ENCODE measurements at places on chromosomes 5 and 9.

- H3K4me1 ChIP-seq = no peaks in the 10 kb centered on the region
- H3K36me3 ChIP-seq = no peaks in the 10 kb centered on the region
- DNase-seq = no peak
- no peak overlapping the region for H3K27ac ChIP-seq
- H3K4me3 ChIP-seq = no peak overlapping the region
These were observed 113.3 kb downstream of the SLC24A2 start for GRCh38 chr9:19675492-19675891.

- no peak for DNase-seq
- H3K4me3 ChIP-seq = peak overlapping the region; percentile 82
- peaks cover 18% of the 10 kb centered on the region for H3K27me3 ChIP-seq
- no peaks in the 10 kb centered on the region for H3K36me3 ChIP-seq
- H3K27ac ChIP-seq = peak overlapping the region; percentile 87
- peaks cover 11% of the 10 kb centered on the region for H3K4me1 ChIP-seq
These were observed 1.7 kb downstream of the TLE1 start for GRCh38 chr9:81687521-81688261.

- no peak overlapping the region for H3K4me3 ChIP-seq
- no peaks in the 10 kb centered on the region for H3K27me3 ChIP-seq
- H3K4me1 ChIP-seq = peaks cover 26% of the 10 kb centered on the region
- peaks cover 7% of the 10 kb centered on the region for H3K36me3 ChIP-seq
These were observed 3.3 kb upstream of the EXOC3 start for GRCh38 chr5:439636-440035.

- H3K4me3 ChIP-seq = no peak overlapping the region
- H3K27ac ChIP-seq = no peak overlapping the region
- DNase-seq = no peak
- no peaks in the 10 kb centered on the region for H3K27me3 ChIP-seq
- H3K36me3 ChIP-seq = no peaks in the 10 kb centered on the region
- H3K4me1 ChIP-seq = no peaks in the 10 kb centered on the region
These were observed 367.8 kb downstream of the TLE1 start for GRCh38 chr9:81321551-81321950.

DNA sequence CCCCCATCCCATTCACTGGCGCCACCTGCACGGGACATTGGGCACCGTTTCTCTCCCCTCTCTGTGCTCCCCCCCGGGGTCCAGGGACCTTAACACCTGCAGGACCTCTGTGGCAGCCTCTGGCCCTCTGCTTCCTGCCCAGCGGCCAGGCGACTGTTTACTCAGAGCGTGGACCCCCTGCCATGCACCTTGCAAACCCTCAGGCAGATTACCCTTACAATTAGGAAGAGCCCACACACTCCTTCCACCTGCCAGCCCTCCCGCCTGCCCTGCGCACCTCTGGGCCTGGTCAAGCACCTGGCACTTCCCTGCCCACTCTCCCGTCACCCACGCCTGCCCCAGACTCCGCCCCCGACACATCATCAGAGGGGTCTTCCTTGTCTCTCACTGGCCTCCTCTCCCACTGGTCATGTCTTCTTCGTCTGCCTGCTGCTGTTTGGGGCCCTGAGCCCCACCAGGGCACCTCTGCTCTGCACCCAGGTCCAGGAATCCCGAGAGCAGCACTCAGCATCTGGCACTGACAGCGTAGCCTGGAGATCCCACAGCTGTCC, 281.3 kb upstream of the IRX4 start:
- no peak for DNase-seq
- H3K27ac ChIP-seq = no peak overlapping the region
- H3K4me1 ChIP-seq = peaks cover 7% of the 10 kb centered on the region
- H3K36me3 ChIP-seq = no peaks in the 10 kb centered on the region
- H3K4me3 ChIP-seq = no peak overlapping the region
- peaks cover 4% of the 10 kb centered on the region for H3K27me3 ChIP-seq

DNA sequence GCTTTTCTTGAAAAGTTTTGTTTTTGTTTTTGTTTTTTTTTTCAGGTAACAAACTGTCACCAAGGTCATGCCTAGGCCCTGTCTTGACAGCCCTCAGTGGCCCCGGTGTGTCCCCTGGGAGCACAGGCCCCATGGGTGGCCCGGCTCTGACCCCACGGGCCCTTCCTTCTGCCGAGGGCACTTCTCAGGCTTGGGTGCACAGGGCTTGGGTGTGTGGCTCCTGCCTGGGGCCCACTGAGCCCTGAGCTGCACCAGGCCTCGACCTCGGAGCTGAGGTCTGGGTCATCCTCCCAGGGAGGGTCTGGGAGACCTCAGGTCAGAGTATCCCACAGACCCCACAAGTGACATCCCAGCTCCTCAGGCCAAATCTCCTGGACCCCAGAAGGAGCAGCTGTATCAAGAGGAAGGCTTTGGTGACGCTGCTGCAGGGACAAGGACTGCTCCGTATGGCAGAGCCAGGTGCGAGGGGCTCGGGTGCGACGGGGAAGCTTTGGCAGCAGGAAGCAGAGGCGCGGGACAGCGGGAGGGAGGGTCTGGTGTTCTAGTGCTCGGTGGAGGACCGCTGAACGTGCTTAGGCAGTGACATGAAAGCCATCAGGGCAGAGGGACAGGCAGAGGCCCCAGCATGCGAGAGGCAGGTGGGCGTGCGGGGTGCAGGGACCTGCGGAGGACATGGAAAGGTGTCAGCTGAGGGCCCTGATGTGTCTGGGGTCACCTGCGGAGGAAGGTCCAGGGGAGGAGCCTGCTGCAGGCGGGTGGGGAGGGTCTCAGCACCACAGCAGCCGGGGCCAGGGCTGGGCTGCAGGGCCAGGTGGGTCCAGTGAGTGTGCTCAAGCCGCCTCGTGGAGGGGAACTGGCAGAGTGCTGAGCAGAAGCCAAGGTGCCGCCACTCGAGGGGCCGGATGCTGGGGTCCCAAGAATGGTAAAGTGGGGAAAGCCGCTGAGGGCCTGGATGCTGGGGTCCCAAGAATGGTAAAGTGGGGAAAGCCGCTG, 18.4 kb upstream of the SLC9A3 start:
- no peak overlapping the region for H3K4me3 ChIP-seq
- no peak for DNase-seq
- peaks cover 38% of the 10 kb centered on the region for H3K4me1 ChIP-seq
- peaks cover 3% of the 10 kb centered on the region for H3K36me3 ChIP-seq

DNA sequence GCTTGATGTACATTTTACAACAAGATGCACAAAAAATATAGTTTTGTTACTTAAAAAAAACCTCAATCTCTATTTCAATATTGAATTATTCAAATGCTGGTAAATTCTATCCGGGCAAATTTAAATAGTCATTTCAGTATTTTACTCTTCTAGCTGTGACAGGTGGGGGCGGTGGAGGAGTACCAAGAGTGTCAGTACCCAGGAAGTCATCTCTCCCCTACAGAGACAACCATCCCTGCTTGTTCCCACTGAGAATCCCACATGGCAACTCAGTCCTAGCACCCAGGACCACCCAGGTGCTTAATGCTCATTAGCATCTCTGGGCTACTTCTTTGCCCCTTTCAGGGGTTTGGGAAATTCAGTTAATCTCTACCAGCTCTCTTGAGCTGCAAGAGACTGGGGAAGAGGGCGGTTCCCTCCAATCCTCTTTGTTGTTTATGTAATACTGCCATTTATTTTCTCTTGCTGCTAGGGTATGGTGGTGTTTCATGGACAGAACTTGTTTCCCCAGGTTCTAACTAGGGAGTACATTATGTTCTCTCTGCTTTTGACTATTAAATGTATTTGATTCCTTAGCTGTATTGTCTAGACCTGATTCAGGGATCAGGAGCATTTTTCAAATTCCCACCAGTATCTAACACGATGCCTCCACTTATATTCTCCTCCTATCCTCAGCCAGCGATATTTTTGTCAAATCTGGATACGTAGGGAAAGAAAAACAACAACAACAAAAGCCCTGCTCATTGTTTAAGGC, 122.5 kb downstream of the CDH18 start:
- H3K27ac ChIP-seq = no peak overlapping the region
- H3K4me3 ChIP-seq = no peak overlapping the region
- no peak for DNase-seq
- no peaks in the 10 kb centered on the region for H3K4me1 ChIP-seq

- no peaks in the 10 kb centered on the region for H3K27me3 ChIP-seq
- no peaks in the 10 kb centered on the region for H3K4me1 ChIP-seq
- no peaks in the 10 kb centered on the region for H3K36me3 ChIP-seq
- H3K4me3 ChIP-seq = no peak overlapping the region
These were observed 342.3 kb downstream of the PLK2 start for GRCh38 chr5:58117542-58117941.

DNA sequence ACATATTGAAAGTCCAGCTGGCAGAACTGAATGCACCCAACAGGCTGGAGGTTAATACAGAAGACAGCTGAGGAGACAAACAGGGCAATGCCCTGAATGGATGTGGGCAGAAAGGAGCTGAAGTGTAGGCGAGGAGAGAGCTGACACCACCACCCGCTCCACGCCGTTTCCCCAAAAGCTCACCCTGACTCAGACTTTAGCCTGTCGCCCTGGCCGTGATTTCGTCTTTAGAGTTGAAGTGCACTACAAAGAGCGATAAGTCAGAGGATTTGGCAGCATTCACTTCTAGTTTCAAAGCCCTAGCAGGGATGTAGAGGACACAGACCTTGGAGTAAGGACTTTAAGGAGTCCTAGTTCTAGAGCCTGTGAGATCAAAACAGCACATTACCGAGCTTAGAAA, 2.2 kb upstream of the ERAP1 start:
- H3K4me1 ChIP-seq = peaks cover 6% of the 10 kb centered on the region
- no peaks in the 10 kb centered on the region for H3K27me3 ChIP-seq
- no peak overlapping the region for H3K27ac ChIP-seq
- DNase-seq = no peak
- H3K4me3 ChIP-seq = no peak overlapping the region

DNA sequence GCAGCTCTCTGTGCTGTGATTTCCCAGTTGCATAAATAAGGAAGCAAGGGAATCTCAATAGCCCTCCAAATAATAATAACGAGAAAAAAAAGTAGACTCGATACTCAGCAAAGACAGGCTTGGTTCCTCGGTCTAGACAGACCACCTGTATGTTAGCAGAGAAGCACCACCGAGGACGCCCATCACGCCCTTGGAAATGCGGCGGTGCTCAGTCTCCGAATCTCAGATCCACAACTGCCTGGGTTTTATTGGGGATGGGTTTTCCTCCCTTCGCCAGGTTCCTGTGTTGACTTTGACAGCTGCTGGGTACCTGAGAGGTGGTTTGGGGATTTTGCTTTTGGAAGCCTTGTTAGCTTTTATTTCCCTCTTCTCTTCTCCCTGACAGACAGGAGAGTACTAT, 7.2 kb downstream of the DAB2IP start:
- H3K4me3 ChIP-seq = no peak overlapping the region
- peaks cover 38% of the 10 kb centered on the region for H3K4me1 ChIP-seq
- no peaks in the 10 kb centered on the region for H3K36me3 ChIP-seq
- DNase-seq = no peak
- H3K27me3 ChIP-seq = no peaks in the 10 kb centered on the region

- H3K27ac ChIP-seq = no peak overlapping the region
- no peak for DNase-seq
- no peak overlapping the region for H3K4me3 ChIP-seq
- no peaks in the 10 kb centered on the region for H3K36me3 ChIP-seq
- peaks cover 5% of the 10 kb centered on the region for H3K4me1 ChIP-seq
These were observed 2.1 kb upstream of the SIT1 start for GRCh38 chr9:35652829-35653209.

GRCh38 chr5:136772491-136772890, 407.1 kb upstream of the TRPC7 start:
- DNase-seq = no peak
- H3K27ac ChIP-seq = no peak overlapping the region
- H3K4me3 ChIP-seq = no peak overlapping the region
- H3K4me1 ChIP-seq = peaks cover 13% of the 10 kb centered on the region
- no peaks in the 10 kb centered on the region for H3K36me3 ChIP-seq
- no peaks in the 10 kb centered on the region for H3K27me3 ChIP-seq

- H3K4me1 ChIP-seq = no peaks in the 10 kb centered on the region
- DNase-seq = no peak
- H3K36me3 ChIP-seq = no peaks in the 10 kb centered on the region
- H3K4me3 ChIP-seq = no peak overlapping the region
- no peak overlapping the region for H3K27ac ChIP-seq
These were observed 408.0 kb upstream of the DMAC1 start for GRCh38 chr9:8207596-8207995.

- no peaks in the 10 kb centered on the region for H3K4me1 ChIP-seq
- no peaks in the 10 kb centered on the region for H3K27me3 ChIP-seq
- H3K27ac ChIP-seq = no peak overlapping the region
- H3K36me3 ChIP-seq = no peaks in the 10 kb centered on the region
These were observed 26.0 kb upstream of the GRIN3A start for GRCh38 chr9:101764472-101764871.

DNA sequence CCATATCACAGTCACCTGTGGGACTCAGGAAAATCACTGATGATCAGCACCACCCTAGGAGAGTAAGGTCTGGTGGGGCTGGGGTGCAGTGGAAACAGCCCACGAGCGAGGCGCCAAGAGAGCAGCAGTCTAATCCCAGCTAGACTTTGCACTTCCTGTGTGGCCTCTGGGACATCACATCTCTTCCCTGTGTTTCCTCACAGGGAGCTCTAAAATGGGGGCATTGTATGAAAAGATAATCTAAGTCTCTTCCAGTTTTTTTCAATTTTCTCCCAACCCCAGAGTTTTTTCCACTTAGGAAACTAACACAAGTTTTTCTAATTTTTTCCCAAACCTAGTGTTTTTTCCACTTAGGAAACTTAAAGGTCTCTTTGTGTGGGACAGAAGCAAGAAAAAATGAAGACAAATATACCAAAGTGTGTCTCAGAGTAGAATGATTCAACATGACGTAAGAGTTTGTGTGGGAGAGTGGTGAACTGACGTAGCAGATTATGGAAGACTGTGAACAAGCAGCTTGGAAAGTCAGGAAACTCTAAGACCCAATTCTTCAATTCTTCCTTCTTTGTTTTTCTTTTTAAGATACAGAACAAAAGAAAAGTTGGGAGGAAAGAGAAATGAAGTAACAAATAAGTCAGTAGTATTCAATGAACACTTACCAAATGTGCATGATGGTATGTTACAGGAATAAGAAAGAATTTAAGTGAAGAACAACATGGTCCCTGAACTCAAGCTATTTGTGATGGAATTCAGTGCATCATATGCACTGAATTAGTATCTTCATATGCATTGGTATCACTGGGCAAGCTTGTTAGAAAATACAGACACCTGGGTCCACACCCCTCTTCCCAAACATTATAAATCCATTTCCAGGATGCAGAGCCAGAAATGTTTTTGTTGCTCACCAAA, 51.3 kb downstream of the LHFPL2 start:
- no peak overlapping the region for H3K4me3 ChIP-seq
- DNase-seq = no peak
- H3K36me3 ChIP-seq = no peaks in the 10 kb centered on the region
- no peaks in the 10 kb centered on the region for H3K27me3 ChIP-seq
- H3K4me1 ChIP-seq = no peaks in the 10 kb centered on the region
- peak overlapping the region; percentile 7 for H3K27ac ChIP-seq

All from spinal cord (tissue), 10 donors.